ENCODE measurements at places on chromosomes 5 and 9.

- DNase-seq = no peak
Observed at GRCh38 chr5:171205375-171205774, 103.7 kb upstream of the TLX3 start.

- DNase-seq = no peak
Observed at GRCh38 chr5:143826951-143827444, 15.0 kb downstream of the HMHB1 start.

- DNase-seq = no peak
Observed at GRCh38 chr9:110579034-110579861, at the start of gene SVEP1. Gene SVEP1 (minus strand): TSS chr9:110579741. CDS start chr9:110579543, 198 bp downstream.

DNA sequence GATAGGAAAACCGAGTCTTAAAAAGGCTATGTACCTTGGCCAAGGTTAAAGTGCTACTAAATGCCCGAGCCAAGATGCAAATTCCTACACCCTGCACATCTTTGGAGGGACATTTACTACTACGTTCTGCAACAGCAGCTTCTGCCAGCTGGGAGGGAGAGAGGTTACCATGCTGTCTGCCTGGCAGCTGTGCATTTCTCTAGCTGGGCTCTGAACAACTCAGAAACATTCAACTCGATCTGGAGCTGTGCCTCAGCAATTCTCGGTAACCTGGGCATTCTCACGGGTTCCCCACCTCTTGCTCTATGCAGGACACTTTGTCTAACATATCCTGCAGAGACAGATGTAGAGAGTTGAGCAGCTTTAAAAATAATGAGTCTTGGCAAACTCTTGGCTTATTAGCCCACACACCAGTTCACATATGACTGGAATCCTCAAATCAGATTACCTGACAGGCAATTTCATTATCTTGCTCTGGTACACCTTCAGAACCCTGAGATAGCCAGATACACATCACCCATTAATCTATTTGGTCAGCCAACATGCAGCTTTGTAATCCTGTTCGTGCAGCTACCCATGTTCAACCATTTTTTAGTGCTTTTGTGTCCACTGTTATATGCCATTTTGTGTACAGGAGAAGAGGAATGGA, 115.8 kb downstream of the EFNA5 start:
- no peak for DNase-seq

- peak; percentile 68 for DNase-seq
Observed at GRCh38 chr5:40736103-40736875, 19.5 kb downstream of the TTC33 start.

- no peak for DNase-seq
Observed at GRCh38 chr5:125209650-125210049, 463.2 kb upstream of the ZNF608 start.

DNA sequence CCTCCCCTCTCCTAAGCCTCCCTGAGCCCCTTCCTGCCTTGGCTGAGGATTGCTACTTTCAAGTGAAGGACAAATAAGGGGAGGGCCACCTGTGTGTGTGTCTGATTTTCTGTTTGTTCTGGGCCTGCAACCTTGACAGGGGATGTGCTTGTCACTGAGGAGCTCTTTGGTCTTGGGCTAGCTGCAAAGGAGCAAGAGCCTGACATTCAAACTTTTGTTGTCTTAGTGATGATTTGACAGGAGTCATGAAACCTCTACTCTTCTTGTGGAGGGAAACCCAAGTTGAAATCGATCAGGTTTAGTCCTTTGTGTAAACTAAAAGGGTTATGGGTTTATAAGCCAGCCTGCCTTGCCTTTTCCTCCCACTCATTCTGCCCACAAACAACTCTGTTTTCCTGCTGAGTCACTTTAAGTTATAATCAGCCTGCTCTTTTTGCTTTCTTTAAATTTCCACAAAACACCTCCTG, 16.9 kb downstream of the CLTA start:
- DNase-seq = no peak

GRCh38 chr9:91422758-91423711, 597 bp downstream of the NFIL3 start:
- peak; percentile 87 for DNase-seq

- no peak for DNase-seq
Observed at GRCh38 chr5:14251733-14252132, 108.6 kb downstream of the TRIO start.

GRCh38 chr5:140169410-140169809, 5.6 kb upstream of the CYSTM1 start:
- DNase-seq = peak; percentile 19

- DNase-seq = no peak
Observed at GRCh38 chr9:136910901-136911245, 24.6 kb downstream of the TRAF2 start.

GRCh38 chr5:170179626-170180025, 53.2 kb upstream of the C5orf58 start:
- DNase-seq = no peak

DNA sequence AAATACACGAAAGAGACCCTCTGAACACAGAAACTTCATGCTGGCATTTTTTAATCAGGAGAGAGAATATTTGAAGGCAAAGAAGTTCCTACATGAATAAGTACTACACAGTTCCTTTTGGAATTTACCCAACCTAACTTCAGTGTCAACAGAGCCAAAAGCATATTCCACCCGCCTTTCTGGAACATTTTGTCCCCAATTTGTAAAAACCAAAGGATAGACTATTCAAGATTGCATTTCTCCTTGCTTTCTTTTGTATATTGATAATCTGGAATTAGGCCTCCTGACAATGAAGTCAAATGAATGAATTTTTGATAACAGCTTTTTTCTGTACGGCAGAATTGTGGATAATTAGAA, 39.4 kb upstream of the TRAF1 start:
- no peak for DNase-seq

DNA sequence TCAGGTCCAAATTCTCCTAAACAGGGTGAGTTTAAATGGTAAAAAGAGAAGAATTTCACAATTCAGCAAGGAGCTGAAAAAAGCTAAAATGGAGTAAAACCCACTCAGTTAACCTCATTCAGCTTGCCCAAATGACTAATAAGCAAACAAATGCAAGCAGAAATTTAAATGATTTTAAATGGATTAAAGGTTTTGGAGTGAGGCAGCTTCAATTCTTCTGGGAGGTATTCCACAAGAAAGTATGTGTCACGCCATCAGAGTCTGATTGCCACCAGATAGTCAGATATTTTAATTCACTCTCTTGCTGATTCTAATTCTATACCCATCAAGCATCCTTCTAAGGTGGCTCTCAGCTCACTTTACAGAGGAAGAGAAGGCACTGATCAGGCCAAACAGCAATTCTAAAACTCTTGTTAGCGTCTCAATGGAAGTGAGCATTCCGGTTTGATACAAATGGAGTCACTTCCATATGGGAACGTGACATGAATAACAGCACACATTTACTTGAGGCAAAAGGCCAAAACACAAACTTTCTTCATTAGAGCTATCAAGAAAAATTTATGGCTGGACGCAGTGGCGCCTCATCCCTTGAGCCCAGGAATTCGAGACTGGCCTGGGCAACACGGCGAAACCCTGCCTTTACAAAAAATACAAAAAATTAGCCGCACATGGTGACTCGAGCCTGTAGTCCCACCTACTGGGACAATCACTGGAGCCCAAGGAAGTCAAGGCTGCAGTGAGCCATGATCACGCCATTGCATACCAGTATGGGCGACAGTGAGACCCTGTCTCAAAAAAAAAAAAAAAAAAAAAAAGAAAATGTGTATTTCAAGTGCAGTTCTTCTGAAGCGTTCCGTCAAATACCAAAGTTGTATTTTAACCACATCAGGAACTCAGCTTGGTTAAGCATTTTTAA, 2.0 kb downstream of the CLK4 start:
- DNase-seq = peak; percentile 59

DNA sequence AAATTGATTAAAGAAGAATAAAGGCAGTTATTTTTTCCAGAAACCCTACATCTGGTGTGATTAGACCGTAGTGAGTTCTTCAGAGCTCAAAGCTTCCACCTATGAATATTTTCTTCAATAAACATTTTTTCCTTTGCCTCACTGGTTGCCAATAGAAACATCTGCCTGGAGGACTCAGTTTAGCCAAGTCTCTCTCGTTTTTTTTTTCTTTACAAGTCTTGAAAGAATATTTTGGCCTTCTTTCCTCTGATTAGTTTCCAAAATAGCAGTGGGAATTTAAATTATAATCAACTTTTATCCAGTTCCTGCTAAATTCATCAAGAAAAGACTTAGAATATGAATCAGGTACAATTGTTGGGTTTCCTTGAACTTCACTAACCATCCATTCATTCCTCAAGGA, 897.5 kb downstream of the TLE1 start:
- DNase-seq = no peak

DNA sequence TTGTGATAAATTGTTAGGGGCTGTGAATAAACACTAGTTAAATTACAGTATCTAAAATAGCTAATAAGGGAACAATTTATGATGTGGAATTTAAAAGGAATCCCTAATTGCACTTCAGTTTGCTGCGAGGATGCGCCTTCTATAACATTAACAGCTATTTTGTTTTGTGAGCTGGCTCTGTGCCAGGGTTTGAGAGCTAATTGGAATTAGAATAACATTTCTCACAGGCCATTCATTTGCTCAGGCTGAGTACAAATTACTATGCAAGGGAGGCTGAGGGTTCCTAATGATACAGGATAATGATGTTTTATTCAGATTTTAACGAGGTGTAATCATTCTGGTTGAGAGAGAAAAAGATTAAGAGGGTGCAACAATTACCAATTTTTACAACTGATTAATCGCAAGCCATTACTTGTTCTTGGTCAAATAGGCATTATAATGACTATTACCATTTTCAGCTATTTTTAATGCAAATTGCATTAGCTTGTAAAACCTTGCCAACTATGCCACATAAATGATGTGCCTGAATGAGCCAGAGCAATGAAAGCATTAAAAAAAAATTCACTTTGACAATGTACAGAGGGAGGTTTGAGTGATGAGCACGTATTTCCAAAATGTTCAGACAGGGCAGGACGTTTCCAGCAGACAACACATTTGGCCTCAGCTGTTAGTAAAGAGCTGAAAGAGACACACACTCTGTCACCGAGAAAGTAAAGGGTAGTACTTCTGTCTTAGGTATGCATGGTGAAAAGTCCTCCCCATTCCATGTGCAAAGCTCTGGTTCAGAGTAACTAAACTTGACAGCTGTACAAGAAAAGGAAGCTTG, 576.5 kb downstream of the TLE1 start:
- DNase-seq = no peak

GRCh38 chr5:131774652-131775367, 22.0 kb downstream of the FNIP1 start:
- DNase-seq = no peak

GRCh38 chr5:34712565-34712964, 56.4 kb downstream of the RAI14 start:
- DNase-seq = no peak

GRCh38 chr9:124077915-124078572, 66.5 kb downstream of the LHX2 start:
- DNase-seq = no peak

DNA sequence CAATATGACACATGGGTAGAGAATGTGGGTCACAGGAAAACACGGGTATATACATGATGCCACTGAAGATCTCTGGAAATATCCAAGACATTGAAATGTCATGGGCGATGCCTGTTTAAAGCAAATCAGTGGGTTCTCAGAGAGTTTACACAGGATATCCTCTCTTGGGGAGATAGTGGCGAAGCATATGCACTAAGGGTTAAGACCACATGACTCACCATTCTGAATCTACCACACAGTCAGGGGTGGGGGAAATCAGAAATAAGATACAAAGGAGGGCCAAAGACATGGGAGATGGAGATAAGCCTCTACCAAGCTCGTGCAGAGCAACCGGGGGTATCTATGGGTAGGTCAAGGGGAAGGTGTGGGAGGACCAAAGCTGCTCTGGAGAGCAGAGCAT, 58.8 kb downstream of the SH3PXD2B start:
- no peak for DNase-seq

GRCh38 chr9:121252104-121252851, 15.7 kb upstream of the GSN start:
- DNase-seq = no peak

- no peak for DNase-seq
Observed at GRCh38 chr5:92801911-92802310, 779.1 kb downstream of the NR2F1-AS1 start.

DNA sequence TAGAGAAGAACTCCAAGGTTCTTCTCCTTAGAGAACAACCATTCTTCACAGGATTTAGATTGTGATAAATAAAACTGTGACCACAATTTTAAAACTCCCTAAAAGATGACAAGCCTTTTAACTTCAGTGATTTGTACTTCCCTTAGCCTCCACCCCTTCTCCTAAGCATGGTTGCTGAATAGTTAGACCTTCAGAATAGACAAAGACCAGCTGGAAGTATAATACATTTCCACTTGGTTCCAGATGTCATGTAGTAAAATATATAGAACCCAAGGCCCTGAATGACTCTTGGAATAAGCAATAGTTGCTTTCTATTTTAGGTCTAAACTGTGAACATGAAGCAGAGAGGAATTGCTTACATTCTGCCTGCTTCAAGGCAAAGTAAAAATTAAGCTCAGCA, 208.7 kb downstream of the ARRDC3 start:
- no peak for DNase-seq

DNA sequence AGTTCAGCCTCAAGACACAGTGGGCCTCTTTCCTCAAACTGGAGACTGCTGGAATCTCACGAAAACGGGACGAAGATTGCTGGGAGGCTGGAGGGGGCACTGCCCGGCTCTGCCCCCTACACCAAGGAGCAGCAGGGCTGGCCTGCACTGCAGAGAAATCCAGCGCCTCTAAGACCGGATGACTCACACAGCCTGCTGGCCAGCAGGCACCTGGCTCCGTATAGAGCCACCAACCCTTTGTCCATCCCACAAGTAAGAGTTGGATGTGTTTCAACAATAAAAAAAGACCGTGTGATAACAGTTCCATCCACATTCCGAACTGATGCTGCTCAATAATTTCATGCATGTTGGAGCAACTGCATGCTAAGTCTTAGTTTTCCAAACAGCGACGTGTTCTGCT, 11.5 kb downstream of the CCDC127 start:
- no peak for DNase-seq

DNA sequence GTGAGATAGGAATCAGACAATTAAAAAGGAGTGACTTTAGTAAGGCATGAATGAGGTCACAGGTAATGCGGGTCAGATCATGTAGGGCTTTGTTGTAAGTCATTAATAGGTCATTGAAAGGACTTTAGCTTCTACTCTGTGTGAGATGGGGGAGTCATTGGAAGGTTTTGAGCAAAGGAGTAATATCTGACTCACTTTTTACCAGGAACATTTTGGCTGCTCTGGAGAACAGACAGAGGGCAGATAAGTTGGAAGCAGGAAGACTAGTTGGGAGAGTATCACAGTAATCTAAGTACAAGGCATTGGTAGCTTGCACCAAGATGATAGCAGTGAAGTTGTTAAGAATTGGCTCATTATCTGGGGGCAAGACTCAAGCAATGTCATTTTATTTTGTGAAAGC, 37.4 kb downstream of the KIF2A start:
- peak; percentile 21 for DNase-seq

- DNase-seq = no peak
Observed at GRCh38 chr5:143139585-143139984, 263.9 kb downstream of the NR3C1 start.

Data from RKO (cell line).